Activated CD4-positive, alpha-beta T cell treated with anti-CD3 and anti-CD28 coated beads, Interleukin-10, Interleukin-2, amounts not matched to agents 100 ng/mL and 50 ng/mL, durations not matched to agents 16 hours and 8 hours (primary cell): ENCODE measurements at places on chromosomes 11 and 22.

GRCh38 chr11:75276686-75277085 is 36.1 kb downstream of the TPBGL start:
- no peak for DNase-seq

DNA sequence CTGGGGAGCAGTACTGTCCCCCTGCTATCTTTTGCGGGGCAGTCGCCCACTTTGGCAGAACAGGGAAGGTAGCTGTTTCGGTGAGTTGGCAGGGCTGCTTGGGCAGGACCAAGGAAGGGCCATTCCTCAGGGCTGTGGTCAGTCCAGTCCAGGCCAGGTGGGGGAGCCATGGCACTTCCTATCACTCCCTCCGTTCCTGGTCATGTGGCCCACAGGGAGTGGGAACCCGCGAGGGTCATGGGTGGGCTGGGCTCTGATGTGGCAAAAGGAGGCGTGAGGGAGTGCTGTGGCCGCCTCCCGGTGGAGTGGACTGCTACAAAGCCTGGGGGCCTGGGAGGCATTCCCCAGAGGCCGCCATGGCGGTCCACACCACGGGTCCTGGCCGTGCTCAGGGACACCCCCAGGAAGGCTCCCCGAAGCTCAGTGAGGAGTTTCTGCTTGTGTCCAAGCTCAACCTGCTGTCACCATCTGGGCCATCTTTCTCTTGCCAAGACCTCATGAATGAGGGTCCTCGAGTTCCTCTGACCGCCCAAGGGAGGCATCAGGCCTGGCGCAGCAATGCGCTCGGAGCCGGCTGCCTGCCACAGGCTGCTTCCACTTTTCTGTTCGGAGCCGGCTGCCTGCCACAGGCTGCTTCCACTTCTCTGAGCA is 11.9 kb downstream of the CHID1 start:
- DNase-seq = no peak

DNA sequence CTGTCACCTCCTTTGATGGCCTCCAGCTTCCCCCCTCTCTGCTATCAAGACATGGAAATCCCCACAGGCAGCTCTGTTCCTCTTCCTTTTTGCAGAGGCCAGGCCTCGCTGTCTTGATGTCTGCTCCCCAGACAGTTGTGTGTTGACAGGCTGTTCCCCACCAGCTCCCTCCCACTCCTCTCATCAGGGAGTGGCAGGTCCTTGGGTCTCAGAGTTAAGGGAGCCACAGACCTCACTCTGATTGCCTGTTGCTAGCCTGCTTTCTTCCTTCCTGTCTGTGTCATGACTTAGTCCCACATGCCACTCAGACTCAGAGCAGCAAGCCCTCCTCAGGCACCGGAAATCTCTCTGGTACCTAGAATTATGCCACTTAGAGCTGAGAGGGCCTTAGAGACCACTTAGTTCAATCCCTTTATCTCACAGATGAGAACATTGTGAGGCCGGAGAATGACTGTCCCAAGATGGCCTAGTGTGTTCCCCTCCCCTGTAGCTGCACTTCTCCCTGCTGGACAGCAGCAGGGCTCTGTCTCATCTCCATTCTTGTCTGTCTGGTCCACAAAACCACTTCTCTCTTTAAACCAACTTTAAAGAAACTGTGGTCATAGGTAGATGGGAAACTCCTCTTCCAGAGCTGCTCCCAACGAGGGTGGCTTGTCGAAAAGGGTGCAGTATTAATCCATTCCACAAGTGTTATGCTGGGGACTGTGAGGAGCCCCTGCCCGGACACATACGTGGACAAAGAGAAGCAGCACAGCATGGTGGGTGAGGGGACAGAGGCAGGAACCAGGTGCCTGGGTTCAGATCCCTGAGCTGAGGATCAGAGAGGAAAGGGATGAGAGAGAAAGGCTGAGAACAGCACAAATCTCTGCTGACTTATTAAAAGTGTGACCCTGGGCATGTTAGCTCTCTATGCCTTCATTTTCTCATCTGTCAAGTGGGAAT is 4.2 kb downstream of the AMPD3 start:
- DNase-seq = peak; percentile 88

DNA sequence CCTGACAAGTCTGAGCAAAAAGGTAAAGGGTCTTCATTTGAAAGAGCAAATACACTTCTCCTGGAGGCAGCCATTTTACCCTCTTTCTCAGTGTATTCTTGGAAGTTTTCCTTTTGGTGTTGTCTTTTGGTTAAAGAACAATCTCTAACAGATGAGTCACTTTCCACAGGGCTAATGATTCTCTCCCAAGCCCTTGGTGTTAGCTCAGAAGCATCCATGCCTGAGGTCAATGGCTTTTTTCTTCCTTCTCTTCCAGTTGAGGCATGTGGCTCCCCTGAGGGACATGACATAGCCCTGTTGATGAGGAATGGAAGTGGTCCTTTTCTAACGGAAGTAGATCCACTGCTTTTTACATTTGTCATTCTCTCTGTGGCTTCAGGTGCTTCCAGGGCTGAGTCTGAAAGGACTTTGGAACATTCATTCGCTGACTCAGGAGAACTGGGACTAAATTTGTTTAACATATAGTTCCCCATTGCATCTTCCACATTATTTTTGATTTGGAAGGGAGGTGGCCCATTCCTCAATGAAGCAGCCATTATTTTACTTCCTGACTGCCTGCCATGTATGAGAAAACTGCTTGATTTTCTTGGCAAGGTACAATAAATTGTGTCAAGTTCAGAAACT is 13.8 kb upstream of the POGLUT3 start:
- no peak for DNase-seq

- no peak for DNase-seq
Observed at GRCh38 chr11:12206529-12206928, 96.1 kb downstream of the MICAL2 start.

- DNase-seq = no peak
Observed at GRCh38 chr11:34055218-34056000, 3.9 kb downstream of the CAPRIN1 start.

DNA sequence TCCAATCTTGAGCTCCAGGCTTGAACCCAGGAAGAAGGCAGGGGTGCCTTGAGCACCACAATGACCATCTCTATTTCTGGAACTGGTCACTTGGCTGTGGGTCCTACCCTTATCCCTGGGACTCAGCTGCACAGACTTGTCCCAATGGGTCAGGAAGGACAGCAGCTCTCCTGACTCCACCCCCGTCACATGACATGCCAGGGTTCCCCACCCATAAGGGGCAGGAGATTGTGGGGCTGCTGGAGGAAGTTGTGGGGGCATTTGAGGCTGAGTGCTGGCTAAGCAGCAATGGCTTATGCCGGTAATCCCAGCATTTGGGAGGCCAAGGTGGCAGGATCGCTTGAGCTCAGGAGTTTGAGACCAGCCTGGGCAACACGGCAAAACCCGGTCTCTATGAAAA is 56.2 kb downstream of the NFAM1 start:
- DNase-seq = no peak

DNA sequence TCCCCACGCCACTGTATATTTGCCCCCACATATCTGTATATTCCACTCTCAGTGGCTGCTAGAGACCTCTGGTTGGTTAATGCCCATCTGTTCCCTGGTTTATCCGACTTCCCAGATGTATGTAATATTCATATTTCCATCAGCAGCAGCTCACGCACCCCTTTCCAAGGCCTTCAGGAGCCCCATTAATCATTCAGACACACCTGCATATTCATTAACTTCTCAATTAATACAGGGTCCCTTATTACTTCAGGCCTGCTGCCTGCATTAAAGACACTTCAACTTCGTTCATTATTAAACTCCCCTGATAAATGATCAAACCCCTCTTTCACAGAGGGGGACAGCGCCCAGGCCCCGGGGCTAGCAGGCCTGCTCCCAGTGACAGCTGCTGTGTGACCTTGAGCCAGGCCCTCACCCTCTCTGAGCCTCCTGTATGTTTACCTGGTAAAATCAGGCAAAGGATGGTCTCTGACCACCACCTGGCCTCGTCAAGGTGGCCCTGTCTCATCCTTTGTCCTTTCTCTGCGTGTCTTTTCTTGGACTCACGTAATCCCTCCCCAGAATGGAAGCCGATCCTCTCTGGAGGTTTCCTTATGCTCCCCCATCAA is 34.5 kb downstream of the ELFN2 start:
- DNase-seq = no peak

DNA sequence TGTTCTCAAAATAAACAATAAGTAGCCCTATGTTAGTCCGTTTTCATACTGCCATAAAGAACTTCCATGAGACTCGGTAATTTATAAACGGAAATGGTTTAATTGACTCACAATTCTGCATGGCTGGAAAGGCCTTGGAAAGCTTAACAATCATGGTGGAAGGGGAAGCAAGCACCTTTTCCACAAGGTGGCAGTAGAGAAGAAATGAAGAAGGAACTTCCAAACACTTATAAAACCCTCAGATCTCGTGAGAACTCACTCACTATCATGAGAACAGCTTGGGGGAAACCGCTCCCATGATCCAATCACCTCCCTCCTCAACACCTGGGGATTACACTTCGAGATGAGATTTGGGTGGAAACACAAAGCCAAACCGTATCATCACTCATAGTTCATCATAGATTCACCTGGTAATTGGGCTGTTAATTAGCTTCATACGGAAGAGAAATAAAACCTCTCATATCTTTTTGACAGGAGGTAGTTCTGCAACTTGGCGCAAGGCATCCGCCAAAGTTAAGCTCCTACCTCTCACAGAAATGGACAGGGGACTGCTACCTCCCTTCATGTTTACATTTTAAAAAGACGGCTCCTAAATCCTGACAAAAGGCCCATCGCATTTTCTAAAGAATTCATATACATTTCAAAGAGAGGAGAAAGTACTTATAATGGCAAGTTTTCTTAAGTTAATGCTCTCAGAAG is 49.0 kb downstream of the MUC15 start:
- peak; percentile 2 for DNase-seq

DNA sequence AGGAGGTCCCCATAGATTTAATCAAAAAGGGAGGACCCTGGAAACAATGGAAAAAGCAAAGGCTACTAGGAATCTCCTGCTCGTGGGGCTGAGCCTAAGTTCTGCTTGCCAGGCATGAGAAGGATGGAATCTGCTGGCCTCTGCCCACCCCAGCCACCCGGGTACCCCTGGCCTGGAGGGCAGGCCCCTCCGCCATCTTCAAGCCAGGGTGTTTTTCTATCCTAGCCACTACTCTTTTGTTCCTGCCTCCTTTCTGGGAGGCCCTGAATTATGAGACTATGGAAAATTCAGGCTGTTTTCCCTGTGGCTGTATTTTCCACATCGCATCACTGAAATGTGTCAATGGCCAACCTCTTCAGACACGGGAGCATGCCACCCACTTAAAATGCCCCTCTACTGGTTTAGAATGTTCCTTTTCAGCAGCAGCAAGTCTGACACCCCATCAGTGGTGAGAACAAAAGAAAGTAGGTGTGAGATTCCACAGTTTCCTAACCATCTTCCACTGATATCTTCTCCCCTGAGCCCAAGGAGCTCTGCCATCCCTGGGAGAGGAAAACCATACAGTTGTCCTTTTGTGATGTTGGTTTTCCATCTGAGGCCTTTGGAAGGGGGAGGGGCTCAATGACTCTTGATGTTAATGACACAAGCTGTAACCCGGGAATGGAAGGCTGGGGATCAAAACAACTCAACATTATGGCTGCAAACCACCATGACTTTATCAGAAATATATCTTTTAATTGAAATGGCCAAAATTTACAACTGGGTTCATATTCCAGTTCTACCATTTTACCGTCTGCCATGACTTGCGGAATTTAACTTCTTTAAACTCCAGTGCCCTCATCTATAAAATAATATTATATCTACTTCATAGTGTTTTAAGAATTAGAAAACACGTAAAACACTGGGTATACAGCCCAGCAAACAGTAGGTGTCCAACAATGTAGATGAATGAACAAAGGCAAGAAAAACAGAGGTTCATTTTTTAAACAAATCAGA is 22.2 kb downstream of the DKK3 start:
- DNase-seq = no peak

DNA sequence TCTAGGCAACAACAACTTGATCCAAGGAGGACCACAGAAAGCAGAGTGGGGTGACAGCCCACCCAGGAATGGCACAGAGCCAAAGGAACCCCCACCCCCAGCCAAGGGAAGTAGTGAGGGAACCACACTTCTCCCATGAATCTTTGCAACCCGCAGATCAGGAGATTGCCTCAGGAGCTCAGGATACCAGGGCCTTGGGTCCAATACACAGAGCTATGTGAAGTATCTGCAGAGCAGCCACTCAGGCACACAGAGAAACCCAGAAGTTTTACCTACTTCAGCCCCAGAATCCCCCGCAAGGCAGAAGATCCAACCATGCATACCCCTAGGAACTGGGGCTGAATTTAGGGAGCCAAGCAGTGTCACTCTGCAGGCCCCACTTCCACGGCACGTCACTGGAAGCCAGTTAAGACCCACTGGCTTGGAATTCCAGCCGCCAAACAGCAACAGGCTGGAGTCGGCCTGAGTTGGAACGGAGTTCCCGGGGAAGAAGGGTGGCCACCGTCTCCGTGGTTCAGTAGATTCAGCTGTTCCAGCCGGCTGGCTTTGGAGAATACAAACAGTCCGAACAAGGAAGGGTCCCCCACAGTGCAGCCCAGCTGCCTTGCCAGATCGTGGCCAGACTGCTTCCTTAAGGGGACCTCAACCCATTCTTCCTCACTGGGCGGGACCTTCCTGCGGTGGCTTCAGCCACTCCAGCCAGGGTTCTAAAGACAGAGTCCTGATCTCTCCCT is 174.1 kb downstream of the TTC28 start:
- DNase-seq = no peak

DNA sequence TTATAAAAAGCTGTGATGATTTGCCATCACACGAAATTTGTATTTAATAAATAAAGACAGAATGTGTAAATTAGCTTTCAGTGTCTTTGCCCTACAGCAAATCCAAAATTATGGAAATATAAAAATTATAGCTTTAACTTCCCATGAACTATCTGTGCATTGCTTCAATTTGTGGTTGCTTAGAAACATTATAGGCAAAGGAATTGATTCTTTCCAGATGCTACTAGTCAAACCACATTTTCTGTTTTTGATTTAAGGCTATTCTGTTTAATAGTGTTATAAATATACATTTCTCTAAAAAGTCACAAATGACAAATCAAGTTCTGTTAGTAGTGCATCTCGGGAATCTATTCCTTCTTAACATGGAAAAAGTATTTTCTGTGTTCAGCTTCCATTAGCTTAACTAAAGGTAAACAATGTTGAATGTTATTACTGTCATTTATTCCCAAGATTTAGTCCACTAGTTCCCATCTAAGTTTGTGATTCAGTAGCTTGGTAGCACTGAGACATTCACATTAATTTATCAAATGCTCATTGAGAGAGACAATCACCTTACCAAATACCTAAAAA is 1086.3 kb upstream of the CCDC90B start:
- DNase-seq = no peak

- peak; percentile 81 for DNase-seq
Observed at GRCh38 chr22:37633625-37634416, 5.6 kb upstream of the SH3BP1 start.

- no peak for DNase-seq
Observed at GRCh38 chr11:114343493-114343892, 47.3 kb downstream of the NNMT start.

GRCh38 chr11:85394283-85394682 is 232.9 kb downstream of the DLG2 start:
- DNase-seq = no peak

DNA sequence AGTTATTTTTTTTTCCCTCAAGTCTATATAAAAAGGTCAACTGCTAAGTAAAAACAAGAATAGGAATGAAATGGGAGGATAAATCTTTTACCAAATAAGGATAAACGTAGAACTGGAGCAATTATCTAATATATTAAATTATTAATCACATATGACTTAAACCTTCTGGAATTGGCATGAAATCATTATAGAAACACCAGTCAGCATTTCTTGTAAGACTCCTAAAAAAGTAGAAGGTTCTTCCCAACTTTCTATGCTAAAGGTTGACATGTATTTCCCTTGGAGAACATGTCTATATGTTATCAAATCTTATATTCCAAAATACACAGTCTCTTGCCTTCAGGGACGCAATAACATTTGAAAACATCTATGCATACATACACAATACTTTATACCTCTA is 143.2 kb downstream of the SBF2 start:
- DNase-seq = no peak

GRCh38 chr11:117230999-117231841 is 653 bp downstream of the PCSK7 start:
- peak; percentile 12 for DNase-seq
